ENCODE measurements at places on chromosomes 12 and 14. TPM values are rescaled to one million over a fixed set of nuclear protein-coding genes. Genes with fewer than 3 reads are reported as not detected.

- DNase-seq: no peak
These were observed 18.9 kb upstream of the COCH start for GRCh38 chr14:30855345-30856037.

GRCh38 chr14:68041876-68042354 is 222.3 kb downstream of the RAD51B start:
- DNase-seq: no peak

DNA sequence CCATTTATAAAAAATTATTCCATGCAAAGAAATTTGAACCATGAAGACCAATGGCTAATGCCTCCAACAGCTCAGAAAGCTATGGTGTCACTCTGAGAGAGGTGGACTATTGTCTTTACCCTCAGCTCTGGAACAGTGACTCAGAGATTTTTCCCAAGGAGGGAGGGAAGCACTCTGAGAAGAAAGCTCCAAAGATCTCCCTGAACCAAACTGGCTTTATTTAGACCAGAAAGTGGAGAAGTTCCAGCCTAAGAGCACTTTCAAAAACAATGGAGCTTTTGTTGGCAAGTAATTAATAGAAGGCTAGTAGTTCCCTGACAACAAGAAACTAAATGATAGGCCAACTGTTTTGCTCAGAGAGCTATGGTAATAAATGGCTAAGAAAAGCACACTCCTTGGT is 599.9 kb upstream of the MDGA2 start:
- DNase-seq: no peak

DNA sequence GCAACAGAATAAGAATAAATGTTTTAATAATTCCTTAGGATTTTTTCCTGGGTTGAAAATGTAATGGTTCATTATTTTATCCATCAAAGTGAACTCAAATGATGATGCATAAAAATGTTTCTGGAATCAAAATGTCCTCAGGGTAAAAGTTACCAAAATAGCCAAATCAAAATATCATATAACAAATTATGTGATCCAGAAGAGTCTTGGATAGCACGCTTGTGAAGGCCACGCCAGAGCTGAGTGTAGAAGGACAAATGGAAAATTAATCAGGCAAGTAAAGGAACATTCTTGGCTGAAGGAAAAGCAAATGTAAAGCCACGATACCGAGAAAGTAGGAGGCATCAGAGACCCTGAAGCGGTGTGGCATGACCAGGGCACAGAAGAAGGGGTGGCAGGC is 169.2 kb downstream of the CAPZA3 start:
- no peak for DNase-seq

The RND1 gene
- 0.36 TPM for total RNA-seq

The MDM2 gene
- 44.9 TPM for total RNA-seq

- no peak for DNase-seq
These were observed 67.0 kb downstream of the ANKRD9 start for GRCh38 chr14:102442241-102443211.

DNA sequence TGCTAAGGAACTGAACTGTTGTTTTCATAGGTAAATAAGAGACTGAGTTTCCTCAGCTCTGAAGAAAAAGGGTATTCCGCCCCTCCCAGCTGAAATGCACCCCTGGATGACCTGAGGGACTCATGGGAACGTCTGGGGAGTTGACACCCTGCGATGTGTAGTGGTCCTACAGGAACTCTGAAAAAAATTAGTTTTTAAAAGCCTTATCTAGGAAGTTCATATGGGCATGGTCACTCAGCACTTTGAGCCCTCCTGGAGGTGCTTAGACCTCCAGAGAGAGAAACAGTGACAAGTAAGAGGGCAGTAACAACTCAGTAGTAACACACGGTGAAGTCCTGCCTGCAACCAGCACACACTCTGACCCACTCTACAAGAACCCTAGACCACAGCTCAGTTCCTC is 91.2 kb upstream of the CNOT2 start:
- DNase-seq: no peak

DNA sequence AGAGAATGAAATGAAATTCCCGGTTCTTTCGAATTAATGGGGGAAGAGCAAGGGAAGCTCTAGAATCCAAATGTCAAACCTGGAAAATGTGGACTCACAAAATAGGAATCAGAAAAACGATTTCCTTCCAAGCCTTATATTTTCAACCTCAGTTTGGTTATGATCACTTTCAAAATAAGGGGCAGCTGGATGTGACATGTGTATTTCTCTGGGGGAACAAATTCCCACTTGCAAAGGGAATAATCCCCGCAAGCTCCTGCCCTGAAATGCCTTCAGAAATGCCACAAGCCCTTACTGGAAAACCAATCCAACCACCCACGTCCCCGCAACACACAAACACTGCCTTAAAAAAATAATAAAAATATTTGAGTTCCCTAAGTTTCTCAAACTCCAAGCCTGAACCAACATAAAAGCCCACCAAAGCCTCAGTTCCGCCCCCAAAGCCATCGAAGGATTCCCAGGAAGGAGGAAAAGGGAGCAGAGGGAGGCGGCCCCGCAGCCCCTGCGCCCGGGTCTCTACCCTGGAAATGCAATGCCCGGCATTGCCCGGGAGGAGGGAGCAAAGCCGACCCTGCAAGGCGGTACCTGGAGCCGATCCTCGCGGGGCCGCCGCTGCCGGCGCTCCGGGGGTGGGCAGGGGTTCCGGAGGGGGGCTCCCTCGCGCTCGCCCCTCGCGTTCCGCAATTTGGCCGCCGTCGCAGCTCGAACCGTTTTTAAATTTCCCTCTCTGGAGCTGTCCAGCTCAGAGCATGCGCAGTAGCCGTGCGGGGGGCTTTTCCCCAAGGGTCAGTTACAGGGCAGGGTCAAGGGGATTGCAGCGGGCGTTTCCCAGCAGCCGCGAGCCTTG is at the start of gene FOXN4:
TSS of gene FOXN4 (minus strand) at position 751 of the 847 bp plus-strand sequence. CDS start 963 bp downstream, outside the sequence.
- DNase-seq: no peak

The HOXC9 gene
- not detected for total RNA-seq

The RNASE12 gene
- not detected for total RNA-seq

The NXPH4 gene
- not detected for total RNA-seq

- no peak for DNase-seq
These were observed 66.8 kb upstream of the TMCC3 start for GRCh38 chr12:94717108-94717507.

The JDP2 gene
- 54.9 TPM for total RNA-seq

- DNase-seq: no peak
These were observed 1.7 kb downstream of the DYNC1H1 start for GRCh38 chr14:101965770-101966722.

GRCh38 chr14:104161602-104162367 is 23.4 kb downstream of the KIF26A start:
- no peak for DNase-seq

GRCh38 chr12:89817501-89818226 is 109.0 kb upstream of the ATP2B1 start:
- DNase-seq: no peak

DNA sequence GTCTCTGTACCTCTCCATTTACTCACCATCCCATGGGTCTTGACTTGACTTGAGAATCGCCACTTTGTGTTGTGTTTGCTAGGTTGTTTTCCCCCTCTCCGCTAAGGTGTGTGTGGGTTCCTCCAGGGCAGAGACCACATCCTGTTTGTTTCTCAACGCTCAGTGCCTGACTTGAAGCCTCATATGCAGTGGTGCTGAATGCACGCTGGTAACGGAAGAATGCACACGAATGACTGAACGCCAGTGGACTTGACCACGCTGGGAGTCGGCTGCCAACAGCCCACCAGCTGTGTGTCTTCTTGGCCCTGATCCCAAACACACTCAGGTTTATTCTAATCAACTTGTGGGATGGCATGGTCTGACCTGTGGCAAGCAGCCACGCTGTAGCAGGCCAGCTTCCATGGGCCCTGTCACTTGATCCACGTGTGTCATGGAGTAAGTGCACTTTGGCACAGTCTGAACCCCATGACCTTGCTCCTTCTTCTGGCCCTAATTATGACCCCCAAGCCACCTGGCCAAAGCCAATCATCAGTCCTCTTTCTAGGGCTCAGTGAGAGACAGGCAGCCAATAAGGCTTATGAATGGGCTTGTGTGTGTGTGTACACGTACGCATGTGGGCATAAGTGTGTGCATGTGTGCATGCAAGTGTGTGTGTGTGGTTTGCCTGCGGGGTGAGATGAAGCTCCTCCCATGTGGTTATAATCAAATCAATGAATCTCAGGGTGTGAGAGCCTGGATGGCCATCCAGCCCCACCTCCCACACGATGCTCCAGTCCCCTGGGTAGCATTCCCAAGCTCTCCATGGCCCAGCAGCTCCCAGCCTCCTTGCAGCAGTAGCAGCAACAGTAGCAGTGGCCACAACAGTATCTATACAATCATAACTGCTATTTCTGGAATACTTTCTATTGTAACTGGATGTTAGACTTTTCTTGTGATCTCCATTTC is 6.4 kb upstream of the TC2N start:
- no peak for DNase-seq

DNA sequence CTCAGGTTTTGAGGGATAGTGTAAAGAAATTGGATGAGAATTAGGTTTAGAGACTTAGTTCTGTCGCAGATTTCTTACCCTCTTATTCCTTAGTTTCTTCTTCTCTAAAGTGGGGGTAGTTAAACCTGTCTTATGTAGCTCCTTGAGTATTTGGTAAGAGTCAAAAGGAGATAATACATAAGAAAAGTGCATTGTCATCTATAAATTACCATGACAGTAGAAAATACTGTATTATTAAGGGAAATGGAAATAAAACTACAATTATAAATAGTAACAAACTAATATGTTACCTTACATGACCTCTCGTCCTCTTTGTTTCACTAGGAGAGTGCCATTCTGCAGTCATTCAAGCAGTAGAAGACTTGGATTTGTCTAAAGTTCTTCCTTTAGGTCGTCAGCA is 49.0 kb downstream of the UTP20 start:
- no peak for DNase-seq

The ANO2 gene
- 1.4 TPM for total RNA-seq

GRCh38 chr14:43003845-43004244 is 1397.2 kb downstream of the LRFN5 start:
- DNase-seq: no peak

The CPNE6 gene
- 3.3 TPM for total RNA-seq

DNA sequence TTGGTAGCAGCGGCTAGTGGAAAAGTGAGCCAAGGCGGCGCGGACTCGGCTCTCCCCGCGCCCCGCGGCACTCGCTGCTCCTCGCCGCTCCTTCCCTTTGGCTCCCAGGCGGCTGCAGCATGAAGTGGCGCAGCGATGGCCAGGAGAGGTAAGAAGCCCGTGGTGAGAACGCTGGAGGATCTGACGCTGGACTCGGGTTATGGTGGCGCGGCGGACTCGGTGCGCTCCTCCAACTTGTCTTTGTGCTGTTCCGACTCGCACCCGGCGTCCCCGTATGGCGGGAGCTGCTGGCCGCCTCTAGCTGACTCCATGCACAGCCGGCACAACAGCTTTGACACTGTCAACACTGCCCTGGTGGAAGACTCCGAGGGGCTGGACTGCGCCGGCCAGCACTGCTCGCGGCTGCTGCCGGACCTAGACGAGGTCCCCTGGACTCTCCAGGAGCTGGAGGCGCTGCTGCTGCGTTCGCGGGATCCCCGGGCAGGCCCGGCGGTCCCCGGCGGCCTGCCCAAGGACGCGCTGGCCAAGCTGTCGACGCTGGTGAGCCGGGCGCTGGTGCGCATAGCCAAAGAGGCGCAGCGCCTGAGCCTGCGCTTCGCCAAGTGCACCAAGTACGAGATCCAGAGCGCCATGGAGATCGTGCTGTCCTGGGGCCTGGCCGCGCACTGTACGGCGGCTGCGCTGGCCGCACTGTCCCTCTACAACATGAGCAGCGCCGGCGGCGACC is 225.6 kb upstream of the CRY1 start:
- no peak for DNase-seq

GRCh38 chr12:92029902-92030586 is 115.6 kb downstream of the BTG1 start:
- DNase-seq: no peak

- DNase-seq: no peak
These were observed 177.8 kb downstream of the KIF26A start for GRCh38 chr14:104316121-104316722.

DNA sequence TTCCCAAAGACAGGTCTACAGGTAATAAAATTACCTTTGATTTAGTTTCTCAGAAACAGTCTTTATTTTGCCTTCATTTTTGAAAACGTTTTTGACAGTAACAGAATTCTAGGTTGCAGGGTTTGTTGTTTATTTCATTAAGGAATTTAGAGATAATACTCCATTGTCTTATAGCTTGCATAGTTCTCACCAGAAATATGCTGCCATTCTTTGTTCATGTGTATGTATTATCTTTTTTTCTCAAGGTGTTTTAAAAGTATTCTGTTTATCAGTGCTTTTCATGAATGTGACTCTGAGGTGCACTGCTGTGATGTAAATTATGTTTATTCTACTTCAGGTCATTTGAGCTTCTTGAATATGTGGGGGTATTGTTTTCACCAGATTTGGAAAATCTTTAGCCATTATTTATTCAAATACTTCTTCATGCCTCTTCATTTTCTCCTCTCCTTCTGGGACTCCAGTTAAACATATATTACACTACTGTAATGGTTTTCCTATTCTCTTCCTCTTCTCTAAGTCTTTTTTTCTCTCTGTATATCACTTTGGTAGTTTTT is 32.7 kb downstream of the ZNF605 start:
- no peak for DNase-seq

The MAP1LC3B2 gene
- total RNA-seq: not detected

DNA sequence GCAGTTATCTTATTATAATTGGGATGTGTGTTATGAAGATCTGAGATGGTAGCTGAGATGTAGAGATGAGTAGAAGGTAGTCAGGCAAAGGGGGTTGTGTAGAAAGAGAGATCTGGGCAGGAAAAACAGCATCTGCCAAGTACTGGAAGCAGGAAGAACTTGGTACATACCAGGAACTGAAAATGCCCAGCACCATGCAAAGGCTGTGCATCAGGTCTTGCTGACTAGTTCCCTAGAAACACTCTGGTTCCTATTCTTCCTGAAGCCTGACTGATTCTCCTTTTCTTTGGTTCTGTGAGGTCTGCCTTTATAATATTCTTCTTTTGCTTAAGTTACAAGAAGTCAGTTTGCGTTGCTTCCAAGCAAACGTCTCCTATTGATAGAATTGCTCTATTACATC is 6.7 kb upstream of the NFATC4 start:
- DNase-seq: no peak

- peak; percentile 83 for DNase-seq
These were observed 195.8 kb upstream of the DIO3 start for GRCh38 chr14:101365329-101366158.

The NYNRIN gene
- total RNA-seq: 6.8 TPM

GRCh38 chr12:12562016-12562483 is 613 bp downstream of the DUSP16 start:
- peak; percentile 67 for DNase-seq

The MMP14 gene
- total RNA-seq: 124 TPM

DNA sequence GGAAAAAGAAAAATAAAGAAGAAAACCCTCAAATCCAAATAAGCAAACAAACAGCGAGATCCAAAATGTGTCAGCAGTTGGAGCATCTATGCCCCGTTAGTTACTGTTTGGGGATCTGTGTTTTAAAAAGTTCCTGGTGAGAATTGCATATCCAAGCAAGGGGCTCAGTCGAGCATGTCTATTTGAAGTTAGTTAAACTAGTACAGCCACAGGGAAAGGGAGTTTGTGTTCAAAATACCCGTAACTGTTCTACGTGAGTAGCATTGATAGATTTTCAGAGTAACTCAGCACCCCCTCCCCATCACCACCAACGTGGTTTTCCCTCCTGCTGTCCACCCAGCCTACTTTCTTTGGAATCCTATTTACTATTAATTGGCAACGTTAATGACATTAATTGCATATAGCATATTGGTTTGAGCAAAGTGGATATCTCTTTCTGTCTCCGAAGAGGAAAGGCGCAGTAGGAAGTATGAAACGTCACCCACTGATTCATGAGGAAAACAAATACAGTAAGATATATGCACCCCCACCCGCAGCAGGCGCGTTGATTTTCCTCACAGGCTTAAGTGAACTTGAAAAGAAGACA is 1.5 kb downstream of the NPAS3 start:
- DNase-seq: no peak
